ENCODE measurements at places on chromosomes 11 and 22.

DNA sequence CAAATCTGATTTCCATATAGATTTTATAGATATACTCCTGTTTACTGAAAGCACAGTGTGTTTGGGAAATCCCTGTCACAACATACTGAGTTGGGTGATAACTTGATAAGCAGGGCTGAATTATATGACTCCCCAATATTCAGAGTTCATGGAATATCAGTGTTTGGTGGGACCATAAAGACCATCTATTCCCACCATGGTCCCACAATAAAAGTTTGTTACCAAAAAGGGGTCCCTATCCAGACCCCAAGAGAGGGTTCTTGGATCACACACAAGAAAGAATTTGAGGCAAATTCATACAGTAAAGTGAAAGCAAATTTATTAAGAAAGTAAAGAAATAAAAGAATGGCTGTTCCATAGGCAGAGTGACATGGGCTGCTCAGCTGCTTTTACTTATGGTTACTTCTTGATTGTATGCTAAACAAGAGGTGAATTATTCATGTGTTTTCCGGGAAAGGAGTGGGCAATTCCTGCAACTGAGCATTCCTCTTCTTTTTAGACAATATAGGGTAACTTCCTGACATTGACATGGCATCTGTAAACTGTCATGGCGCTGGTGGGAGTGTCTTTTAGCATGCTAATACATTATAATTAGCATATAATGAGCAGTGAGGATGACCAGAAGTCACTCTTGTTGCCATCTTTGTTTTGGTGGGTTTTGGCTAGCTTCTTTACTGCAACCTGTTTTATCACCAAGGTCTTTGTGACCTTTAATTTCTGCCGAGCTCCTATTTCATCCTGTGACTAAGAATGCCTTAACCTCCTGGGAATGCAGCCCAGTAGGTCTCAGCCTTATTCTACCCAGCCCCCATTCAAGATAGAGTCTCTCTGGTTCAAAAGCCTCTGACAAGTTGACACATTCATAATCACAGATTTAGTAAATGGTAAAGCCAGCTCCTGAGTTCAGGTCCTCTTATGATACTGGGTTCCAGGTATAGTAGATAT is 240.6 kb upstream of the PDGFD start:
- DNase-seq = no peak
- peaks cover 7% of the 10 kb centered on the region for H3K4me1 ChIP-seq
- H3K27ac ChIP-seq = no peak overlapping the region
- no peaks in the 10 kb centered on the region for H3K27me3 ChIP-seq
- no peak overlapping the region for H3K4me3 ChIP-seq

GRCh38 chr11:27331981-27332380 is 31.0 kb downstream of the CCDC34 start:
- peaks cover 4% of the 10 kb centered on the region for H3K36me3 ChIP-seq
- H3K27me3 ChIP-seq = no peaks in the 10 kb centered on the region
- no peak overlapping the region for H3K27ac ChIP-seq
- H3K4me1 ChIP-seq = no peaks in the 10 kb centered on the region
- H3K4me3 ChIP-seq = no peak overlapping the region
- DNase-seq = no peak

- peaks cover 3% of the 10 kb centered on the region for H3K27me3 ChIP-seq
- H3K36me3 ChIP-seq = no peaks in the 10 kb centered on the region
- H3K27ac ChIP-seq = no peak overlapping the region
- DNase-seq = no peak
Observed at GRCh38 chr11:134862105-134862502, 450.1 kb upstream of the B3GAT1 start.

- no peak for DNase-seq
- no peaks in the 10 kb centered on the region for H3K36me3 ChIP-seq
- H3K27ac ChIP-seq = no peak overlapping the region
- H3K27me3 ChIP-seq = no peaks in the 10 kb centered on the region
Observed at GRCh38 chr22:39832627-39833074, 60.9 kb downstream of the ENTHD1 start.

- H3K27me3 ChIP-seq = no peaks in the 10 kb centered on the region
- H3K36me3 ChIP-seq = peaks cover 19% of the 10 kb centered on the region
- H3K27ac ChIP-seq = no peak overlapping the region
- H3K4me1 ChIP-seq = peaks cover 5% of the 10 kb centered on the region
Observed at GRCh38 chr11:44110231-44110679, 14.8 kb downstream of the EXT2 start.

DNA sequence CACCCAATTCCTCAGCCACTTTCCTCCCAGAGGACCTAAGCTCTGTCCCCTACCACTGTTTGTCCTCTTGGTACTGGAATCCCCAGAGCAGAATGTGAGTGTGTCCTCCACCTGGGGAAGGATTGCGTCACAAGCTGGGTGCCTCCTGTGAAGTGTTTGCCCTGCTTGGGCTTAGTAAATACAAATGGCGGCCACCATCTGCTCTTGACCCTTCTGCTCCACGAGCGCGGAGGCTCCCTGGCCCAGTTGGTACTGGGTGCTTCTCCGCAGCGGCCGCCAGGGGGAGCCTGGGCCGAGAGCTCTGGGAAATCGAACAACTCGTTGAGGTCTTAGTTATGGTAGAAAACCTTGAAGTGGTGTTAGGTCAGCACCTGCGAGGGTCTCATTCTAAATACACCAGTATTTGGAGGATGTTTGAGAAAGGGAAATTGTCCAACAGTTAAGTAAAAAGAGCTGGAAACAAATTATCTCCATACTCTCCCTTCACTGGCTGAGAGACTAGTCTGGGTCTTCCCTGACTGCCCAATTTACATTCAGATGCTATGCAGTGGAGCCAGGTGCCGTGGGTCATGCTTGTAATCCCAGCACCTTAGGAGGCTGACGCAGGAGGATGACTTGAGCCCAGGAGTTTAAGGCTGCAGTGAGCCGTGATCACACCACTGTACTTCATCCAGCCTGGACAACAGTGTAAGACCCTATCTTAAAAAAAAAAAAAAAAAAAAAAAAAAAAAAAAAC is 74.6 kb upstream of the TEAD1 start:
- H3K27me3 ChIP-seq = peaks cover 9% of the 10 kb centered on the region
- H3K27ac ChIP-seq = no peak overlapping the region
- peak; percentile 55 for DNase-seq
- H3K4me3 ChIP-seq = no peak overlapping the region

- H3K27ac ChIP-seq = no peak overlapping the region
- peaks cover 14% of the 10 kb centered on the region for H3K27me3 ChIP-seq
- no peaks in the 10 kb centered on the region for H3K4me1 ChIP-seq
- H3K36me3 ChIP-seq = no peaks in the 10 kb centered on the region
- DNase-seq = peak; percentile 63
Observed at GRCh38 chr11:93234602-93235207, 36.9 kb upstream of the SLC36A4 start.

DNA sequence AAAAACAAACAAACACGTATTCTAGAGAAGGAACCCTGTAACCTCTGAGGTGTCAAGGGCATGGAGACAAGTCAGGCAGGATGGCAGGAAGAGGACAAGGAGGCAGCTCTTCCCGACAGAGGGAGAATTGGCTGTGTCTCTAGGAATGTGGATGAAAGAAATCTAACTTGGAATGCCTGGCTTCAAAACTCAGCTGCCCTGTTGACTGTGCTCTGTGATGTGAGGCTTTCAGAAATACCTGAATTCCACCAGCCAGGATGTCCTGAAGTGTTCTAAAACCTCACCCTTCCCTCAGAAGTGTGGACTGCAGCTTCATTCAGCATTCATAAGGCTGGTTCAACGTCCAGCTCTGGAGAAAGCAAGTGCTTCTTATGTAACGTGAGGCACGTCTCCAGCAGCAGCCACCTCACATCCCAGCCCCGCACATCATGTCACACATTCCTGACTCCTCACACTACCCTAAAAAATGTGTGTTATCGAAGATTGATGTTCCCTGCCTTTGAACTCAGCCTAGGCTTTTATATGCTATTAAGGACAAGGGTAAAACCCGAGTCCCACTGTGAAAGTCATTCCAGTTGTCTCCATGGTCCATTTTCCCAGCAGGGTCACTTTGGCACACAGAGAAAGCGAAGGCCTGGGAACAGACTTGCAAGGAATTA is 398.9 kb downstream of the ETS1 start:
- H3K4me3 ChIP-seq = no peak overlapping the region
- H3K27me3 ChIP-seq = no peaks in the 10 kb centered on the region
- H3K36me3 ChIP-seq = peaks cover 21% of the 10 kb centered on the region
- no peak for DNase-seq
- H3K27ac ChIP-seq = no peak overlapping the region
- H3K4me1 ChIP-seq = peaks cover 41% of the 10 kb centered on the region

DNA sequence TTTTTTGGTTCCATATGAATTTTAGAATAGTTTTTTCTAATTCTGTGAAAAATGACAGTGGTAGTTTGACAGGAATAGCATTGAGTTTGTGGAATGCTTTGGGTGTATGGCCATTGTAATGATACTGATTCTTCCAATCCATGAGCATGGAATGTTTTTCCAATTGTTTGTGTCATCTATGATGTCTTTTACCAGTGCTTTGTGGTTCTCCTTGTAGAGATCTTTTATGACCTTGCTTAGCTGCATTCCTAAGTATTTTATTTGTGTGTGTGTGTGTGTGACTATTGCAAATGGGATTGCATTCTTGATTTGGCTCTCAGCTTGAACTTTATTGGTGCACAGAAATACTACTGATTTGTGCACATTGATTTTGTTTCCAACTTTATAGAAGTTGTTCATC is 3.0 kb upstream of the CSF2RB start:
- no peak overlapping the region for H3K4me3 ChIP-seq
- no peaks in the 10 kb centered on the region for H3K36me3 ChIP-seq
- no peak for DNase-seq
- H3K27ac ChIP-seq = no peak overlapping the region
- H3K4me1 ChIP-seq = no peaks in the 10 kb centered on the region
- H3K27me3 ChIP-seq = peaks cover 15% of the 10 kb centered on the region

- H3K36me3 ChIP-seq = no peaks in the 10 kb centered on the region
- no peaks in the 10 kb centered on the region for H3K27me3 ChIP-seq
- no peaks in the 10 kb centered on the region for H3K4me1 ChIP-seq
Observed at GRCh38 chr11:92804388-92804966, 165.0 kb upstream of the MTNR1B start.

DNA sequence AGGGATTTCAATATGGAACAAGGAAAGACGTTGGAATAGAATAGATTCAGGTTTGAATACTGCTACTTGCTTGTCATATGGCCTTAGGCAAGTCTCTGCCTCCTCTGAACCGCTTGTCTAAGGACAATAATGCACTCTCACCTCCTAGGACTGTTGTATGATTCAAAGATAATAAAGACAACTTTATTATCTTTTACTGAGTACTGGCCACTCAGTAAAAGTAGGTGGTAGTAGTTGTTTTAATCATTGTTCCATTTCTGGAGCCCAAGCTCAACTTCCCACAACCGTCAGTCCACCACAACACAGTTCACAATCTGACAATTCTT is 134.2 kb downstream of the ME3 start:
- H3K36me3 ChIP-seq = no peaks in the 10 kb centered on the region
- DNase-seq = no peak
- H3K27ac ChIP-seq = no peak overlapping the region
- H3K4me3 ChIP-seq = no peak overlapping the region
- H3K27me3 ChIP-seq = peaks cover 11% of the 10 kb centered on the region

- no peaks in the 10 kb centered on the region for H3K36me3 ChIP-seq
- H3K27ac ChIP-seq = no peak overlapping the region
- DNase-seq = no peak
- no peaks in the 10 kb centered on the region for H3K4me1 ChIP-seq
- peaks cover 4% of the 10 kb centered on the region for H3K27me3 ChIP-seq
Observed at GRCh38 chr22:27380855-27381254, 420.7 kb downstream of the MN1 start.

GRCh38 chr11:77592727-77593126 is 3.0 kb downstream of the AQP11 start:
- H3K27me3 ChIP-seq = no peaks in the 10 kb centered on the region
- no peaks in the 10 kb centered on the region for H3K36me3 ChIP-seq
- no peak overlapping the region for H3K4me3 ChIP-seq
- no peak overlapping the region for H3K27ac ChIP-seq

DNA sequence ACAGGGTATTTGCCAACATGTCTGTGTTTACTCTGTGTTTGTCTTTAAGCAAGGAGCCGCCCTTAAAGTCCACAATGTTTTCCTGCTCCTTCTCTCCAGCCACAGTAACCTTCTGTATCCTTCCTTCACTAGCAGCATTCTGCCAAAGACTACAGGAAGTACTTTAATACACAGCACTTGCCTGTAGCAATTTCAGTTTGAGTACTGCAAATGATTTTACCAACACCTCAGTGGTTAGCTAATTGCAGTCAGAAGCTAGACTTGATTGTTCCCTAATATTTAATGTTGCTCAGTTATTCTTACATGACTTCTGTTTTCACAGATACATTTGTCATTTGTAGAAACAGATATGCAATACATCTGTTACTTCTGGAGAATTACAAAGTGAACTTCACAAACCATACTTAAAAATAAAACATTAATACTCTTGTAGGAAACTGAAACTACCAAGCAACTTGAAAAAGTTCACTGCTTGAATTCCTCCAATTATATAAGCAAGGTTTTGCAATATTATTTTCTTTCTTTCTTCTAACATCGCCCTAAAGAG is 69.1 kb downstream of the FCHSD2 start:
- no peaks in the 10 kb centered on the region for H3K27me3 ChIP-seq
- no peak for DNase-seq
- H3K4me1 ChIP-seq = peaks cover 39% of the 10 kb centered on the region
- H3K4me3 ChIP-seq = peak overlapping the region; percentile 6
- peaks cover 13% of the 10 kb centered on the region for H3K36me3 ChIP-seq
- H3K27ac ChIP-seq = peak overlapping the region; percentile 40

DNA sequence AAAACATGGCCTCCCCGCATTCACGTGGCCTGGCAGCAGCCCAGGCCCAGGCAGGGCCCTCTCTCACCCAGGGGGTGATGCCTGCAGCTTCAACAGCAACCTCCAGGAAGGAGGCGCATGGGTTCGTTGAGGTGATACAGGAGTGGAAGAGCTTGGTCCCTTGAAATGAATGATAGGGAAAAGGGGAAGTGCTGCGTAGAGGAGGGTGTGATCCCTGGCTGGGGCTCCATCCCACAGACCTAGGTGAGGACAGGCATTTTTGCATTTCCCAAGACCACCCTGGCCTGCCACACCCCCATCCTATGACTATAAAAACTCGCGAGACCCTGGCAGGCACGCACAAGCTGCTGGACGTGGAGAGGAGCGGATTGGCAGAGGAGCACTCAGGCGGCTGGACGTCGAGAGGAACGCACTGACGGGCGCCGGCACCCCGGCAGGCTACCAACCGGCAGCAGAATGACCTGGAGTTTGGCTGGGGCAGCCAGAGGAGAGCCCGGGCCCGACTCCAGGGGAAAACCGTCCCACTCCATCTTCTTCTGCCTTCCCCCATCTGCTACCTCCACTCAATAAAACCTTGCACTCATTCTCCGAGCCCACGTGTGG is 32.6 kb downstream of the RTN4R start:
- no peak overlapping the region for H3K4me3 ChIP-seq
- H3K36me3 ChIP-seq = no peaks in the 10 kb centered on the region

GRCh38 chr11:8164746-8165145 is 4.1 kb downstream of the RIC3 start:
- H3K36me3 ChIP-seq = peaks cover 4% of the 10 kb centered on the region
- H3K4me3 ChIP-seq = no peak overlapping the region
- H3K27ac ChIP-seq = no peak overlapping the region
- peaks cover 28% of the 10 kb centered on the region for H3K4me1 ChIP-seq
- no peak for DNase-seq

DNA sequence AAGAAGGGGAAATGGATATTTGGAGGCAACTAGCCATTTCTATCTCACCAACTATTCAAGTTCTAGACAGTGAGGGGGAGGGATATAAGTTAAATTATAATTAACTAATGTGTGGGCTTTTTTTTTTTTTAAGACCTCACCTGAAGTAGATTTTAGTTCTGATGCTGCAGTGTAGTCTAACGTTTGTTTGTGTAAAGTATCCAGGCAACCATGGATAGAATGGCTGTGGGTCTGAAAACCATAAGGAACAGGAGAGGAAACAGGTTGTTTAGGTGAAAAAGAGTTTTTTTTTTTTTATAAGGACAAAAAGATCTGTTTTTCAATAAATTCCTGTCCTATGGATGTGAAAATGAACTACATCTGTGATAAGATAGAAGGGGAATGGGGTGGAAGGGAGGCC is 262.4 kb upstream of the PLET1 start:
- no peak overlapping the region for H3K27ac ChIP-seq
- H3K27me3 ChIP-seq = peaks cover 2% of the 10 kb centered on the region
